ENCODE measurements at places on chromosomes 6 and 20.

GRCh38 chr6:119255492-119255891 lies 94.1 kb downstream of the MAN1A1 start:
- DNase-seq, result no peak

GRCh38 chr6:259901-260508 lies 32.3 kb upstream of the DUSP22 start:
- no peak for DNase-seq

DNA sequence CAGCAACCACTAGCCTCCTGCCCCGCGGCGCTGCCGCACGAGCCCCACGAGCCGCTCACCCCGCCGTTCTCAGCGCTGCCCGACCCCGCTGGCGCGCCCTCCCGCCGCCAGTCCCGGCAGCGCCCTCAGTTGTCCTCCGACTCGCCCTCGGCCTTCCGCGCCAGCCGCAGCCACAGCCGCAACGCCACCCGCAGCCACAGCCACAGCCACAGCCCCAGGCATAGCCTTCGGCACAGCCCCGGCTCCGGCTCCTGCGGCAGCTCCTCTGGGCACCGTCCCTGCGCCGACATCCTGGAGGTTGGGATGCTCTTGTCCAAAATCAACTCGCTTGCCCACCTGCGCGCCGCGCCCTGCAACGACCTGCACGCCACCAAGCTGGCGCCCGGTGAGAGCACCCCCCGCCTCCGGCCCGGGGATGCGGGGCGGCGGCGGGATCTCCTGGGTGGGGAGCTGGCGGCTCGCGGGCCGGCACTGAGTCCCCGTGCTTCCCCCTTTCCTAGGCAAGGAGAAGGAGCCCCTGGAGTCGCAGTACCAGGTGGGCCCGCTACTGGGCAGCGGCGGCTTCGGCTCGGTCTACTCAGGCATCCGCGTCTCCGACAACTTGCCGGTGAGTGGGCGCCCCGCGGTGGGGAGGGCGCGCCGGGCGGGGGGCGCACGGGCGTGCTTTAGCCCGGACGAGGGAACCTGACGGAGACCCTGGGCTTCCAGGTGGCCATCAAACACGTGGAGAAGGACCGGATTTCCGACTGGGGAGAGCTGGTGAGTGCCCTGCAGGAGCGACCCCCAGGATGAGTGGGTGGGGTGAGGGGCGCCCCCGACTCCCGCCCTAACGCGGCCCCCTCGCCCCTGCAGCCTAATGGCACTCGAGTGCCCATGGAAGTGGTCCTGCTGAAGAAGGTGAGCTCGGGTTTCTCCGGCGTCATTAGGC lies 585 bp downstream of the PIM1 start:
- DNase-seq, result peak; percentile 35

DNA sequence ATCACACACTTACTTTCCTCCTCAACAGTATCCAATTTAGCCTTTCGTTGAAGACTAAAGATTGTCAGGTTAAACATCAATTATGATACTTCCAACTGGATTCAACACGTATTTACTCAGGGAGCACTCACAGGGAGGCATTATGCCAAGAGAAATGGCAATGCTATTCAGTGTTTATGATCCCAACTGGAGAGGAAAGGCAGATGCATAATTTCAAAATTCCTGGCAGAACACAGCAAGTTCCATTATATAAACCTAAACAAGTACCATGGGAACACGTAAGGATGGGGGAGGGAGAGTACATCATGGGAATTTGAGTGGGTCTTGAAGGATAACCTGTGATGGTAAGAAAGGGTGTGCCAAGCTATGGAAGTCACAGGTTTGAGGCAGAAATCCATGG lies 112.7 kb downstream of the ISM1 start:
- no peak for DNase-seq

DNA sequence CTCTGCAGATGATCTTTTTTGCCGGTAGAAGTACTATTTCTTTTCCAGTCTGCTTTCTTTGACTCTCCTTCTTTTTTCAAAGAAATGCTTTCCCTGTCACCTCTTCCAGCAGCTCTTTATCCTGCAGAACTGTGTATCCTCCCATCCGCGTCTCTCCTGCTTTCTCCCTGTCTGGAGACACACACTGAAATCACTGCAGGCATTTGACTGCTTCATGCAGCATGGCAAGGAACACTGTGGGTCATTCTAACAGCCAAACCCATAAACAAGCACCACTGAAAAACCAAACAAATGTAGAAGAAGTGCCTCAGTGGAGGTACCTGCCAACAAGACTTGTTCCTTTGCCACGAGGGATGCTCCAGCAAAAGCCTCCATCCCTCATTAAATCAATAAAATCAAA lies 403.7 kb upstream of the CITED2 start:
- DNase-seq, result no peak

DNA sequence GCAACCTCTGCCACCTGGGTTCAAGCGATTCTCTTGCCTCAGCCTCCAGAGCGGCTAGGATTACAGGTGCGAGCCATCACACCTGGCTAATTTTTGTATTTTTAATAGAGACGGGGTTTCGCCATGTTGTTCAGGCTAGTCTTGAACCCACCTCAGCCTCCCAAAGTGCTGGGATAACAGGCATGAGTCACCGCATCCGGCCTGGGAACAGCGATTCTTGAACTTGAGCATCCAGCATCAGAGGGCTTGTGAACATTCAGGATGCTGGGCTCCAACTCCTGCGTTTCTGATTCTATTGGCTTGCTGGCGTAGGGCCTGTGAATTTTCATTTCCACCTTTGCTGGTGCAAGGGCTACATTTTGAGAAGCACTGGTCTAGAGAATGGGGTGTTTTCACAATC lies 24.5 kb upstream of the PIM1 start:
- DNase-seq, result peak; percentile 5

- no peak for DNase-seq
Observed at GRCh38 chr20:1895674-1896483, 672 bp downstream of the SIRPA start.

DNA sequence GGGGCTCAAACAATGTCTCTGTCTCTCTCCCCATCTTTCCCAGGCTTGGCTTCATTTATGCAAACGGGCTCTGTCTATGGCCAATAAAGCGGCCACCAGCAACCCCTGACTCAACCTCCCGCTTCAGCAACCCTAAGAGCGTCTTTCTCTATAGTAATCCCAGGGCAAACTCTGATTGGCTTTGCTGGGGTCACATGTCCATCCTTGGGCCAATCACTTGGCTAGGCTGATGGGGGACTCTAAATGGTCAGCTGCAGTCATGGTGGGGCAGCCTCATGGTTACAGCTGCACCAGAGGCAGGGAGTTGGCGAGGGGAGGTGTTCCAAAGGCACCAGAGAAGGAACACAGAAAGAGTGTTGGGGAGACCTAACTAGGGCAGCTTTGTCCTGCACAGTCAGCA lies 68.5 kb upstream of the BLCAP start:
- DNase-seq, result no peak

- DNase-seq, result no peak
Observed at GRCh38 chr20:62764156-62764935, 31.9 kb upstream of the MRGBP start.

DNA sequence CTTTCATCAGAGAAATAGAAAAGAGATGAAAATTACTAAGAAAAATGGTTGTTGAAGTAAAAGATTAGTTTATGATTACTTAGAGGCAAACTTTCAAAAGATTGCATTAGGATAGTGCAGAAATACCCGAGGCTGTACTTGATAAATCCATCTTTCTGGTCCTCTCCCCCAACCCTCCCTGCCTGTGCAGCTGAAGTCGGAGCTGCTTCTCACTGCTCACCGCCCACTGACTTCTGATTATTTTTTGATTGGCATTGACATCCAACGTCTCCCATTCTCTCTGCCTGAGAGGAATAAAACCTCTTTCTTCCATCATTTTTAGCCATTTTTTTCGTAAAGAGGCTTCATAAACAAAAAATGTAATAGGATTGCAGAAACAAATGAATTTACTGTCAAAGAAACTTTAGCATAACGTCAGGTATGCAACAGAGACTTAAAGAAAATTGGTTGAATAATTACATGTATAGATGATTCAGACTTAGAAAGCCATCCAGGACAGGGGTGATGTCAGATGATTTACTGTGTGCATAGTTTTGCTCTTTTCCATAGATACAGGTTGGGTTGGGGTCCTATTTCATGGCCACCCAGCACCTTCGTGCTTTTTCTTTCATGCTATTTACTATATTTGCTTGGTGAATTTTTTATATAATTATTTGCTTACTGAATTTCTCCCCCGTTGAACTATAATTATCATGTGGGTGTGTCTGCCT lies 53.6 kb upstream of the EDN3 start:
- DNase-seq, result no peak

DNA sequence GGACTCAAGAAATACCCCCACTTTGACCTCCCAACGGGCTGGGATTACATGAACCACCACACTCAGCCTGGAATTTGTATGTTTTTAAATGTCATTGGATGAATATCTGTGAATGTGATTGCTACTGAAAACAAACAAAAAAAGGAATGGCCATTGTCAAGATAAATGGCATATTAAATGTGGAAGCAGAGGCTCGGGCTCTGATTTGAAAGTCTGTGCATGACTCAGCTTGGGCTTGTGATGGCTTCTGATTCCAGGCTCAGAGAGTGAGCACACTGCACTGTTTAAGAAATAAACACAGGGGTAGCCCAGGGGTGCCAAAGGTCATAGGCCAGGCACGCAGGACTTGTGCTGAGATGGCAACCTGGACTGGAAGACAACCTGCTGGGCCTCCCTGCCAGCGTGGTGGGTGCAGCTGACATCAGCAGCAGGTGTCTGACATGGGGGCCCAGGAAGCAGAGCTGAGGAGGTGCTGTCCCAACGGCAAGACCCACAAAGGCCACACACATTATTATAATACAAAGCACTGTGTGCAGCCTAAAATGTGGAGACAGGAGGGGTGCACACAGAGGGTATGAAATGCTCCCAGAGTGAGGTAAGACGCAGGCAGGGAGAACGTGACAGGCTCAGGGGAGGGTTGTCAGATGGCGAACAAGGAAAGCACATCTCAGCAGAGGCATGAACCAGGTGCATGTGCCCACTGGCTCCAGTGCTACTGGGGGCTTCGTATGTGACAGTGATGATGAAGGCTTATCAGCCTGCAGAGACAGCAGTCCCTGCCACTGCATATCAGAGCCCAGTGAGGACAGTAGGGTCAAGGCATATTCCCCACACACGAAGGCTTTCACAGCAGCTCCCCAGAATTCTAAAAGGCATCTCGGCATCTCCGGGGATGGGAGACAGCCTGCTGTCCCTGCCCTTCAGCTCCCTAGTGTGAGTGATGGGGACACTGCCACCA lies 169.4 kb downstream of the SYNDIG1 start:
- no peak for DNase-seq

GRCh38 chr6:80173411-80173810 lies 66.9 kb downstream of the BCKDHB start:
- DNase-seq, result no peak

GRCh38 chr6:106637051-106637716 lies 7.8 kb downstream of the QRSL1 start:
- DNase-seq, result no peak

GRCh38 chr6:24927985-24928745 lies 7.6 kb downstream of the RIPOR2 start:
- peak; percentile 34 for DNase-seq

- peak; percentile 11 for DNase-seq
Observed at GRCh38 chr6:46221222-46221793, 50.5 kb upstream of the ENPP5 start.

- no peak for DNase-seq
Observed at GRCh38 chr6:35483893-35484645, 12.8 kb downstream of the TEAD3 start.

- no peak for DNase-seq
Observed at GRCh38 chr6:76671751-76672150, 599.3 kb upstream of the IMPG1 start.

DNA sequence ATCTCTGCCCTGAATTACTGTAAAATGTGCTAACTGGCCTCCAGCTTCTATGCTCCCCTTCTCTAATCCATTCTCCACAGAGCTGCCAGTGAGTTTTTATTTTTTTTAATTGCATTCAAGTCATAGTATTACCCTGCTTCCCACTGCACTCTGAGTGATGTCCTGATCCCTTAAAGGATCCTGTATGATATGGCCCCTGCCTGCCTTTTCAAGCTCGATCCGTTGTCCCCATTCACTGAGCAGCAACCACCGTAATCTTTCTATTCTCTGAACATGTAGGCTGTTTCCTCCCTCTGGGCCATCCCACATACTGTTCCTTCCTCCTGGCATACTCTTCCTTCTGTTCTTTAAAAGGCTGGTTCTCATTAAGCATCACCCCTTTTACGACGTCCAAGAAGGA lies 9.3 kb downstream of the TNFRSF21 start:
- no peak for DNase-seq

DNA sequence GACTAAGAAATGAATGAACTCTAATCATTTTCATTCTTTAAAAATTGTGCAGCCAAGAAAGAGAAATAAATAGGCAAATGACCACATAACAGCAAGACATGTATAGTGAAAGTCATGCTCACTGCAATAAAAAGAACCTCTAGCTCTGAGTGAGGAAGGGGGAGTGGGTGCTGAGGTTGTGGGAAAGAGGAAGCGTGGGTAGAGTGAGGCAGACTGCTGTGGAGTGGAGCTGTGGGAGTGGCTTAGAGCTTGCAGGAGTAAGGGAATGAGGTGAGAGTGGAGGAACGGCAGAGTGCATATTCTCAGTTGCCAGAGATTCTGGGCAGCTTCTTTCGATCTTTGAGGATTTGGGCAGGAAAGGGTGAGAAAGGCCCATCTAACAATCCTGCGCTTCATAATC lies 10.4 kb downstream of the DEFB129 start:
- DNase-seq, result no peak

DNA sequence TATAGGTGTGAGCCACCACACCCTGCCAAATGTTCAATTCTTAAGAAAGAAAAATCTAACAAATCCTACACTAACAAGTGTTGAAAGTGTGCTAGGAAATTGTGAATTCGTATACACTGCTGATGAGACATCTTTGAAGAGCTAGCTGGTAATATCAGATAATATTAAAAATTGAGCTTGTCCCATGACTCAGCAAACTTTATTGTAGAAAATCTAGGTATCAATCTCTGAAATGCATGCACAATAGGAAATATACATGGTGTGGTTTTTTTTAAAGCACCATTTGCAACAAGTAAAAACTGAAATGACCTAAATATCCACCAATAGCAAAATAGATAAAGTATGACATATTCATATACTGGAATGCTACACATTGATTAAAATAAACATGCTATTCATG lies 110.1 kb upstream of the NXT1 start:
- DNase-seq, result no peak

DNA sequence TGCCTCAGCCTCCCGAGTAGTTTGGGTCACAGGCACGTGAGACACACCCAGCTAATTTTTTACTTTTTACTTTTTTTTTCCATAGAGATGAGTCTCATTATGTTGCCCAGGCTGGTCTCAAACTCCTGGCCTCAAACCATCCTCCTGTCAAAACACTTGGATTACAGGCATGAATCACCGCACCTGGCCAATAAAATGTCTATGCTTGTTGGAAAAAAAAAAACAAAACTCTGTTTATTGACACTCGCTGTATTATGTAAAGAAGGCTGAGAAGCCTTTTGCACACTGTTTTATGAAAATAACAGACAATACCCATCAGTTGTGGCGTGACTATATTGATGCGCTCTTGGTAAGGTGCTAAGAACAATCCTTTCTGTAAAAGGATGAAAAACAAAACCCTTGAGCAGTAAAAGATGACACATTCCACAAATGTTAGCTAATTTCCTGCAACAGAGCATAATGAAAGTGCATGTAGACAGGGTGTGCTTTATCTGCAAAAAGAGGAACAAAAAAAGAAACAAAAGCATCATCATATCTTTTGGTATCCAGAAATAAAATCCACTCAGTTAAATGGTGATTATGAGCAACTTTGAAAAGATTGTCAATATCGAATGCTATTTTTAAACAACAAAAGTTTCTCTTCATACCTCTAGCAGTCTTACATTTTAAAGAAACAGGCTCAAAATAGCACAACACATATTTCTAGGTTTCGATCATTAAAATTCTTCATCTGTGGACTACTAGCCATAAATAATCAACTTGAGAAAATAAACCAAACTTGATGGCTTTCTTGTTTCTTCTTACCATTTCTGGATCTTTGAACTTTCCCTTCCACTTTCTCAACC lies 108.3 kb upstream of the PHACTR1 start:
- no peak for DNase-seq
